ENCODE measurements at places on chromosomes 2 and 18.

DNA sequence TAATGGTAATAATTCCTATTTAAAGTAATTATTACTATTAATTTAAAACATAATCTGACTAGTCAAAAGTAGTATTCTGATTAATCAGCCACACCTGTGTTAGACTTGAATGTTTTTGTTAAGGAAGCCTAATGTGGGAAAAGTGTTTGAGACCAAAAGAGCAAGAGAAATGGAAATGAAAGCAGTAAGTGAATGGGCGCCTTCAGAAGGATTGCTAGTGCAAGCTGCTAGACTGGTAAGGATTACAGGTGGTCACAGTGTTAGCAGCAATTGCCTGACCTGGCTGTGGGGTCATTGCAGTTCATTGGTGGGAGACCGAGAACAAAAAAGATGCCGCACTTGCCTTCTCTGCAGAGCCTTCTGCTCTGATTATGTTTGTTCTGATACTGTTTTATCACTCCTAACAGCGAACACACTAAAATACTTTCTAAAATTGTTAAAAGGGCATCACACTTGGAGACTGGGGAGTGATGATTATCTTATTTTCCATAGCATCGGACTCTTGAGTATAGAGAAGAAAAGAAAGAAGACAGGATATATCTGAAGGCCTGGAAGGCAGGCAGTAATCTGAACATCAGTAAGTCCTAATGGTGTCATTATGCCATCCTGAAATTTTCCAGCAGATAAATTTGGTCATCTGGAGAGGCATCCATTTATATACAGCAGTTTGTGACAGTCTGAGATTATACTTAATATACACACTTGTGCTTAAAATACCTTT lies 5.8 kb downstream of the SOCS6 start:
- no peak for DNase-seq

- DNase-seq, result no peak
Measured at GRCh38 chr18:64202863-64203262, 54.0 kb upstream of the LINC00305 start.

DNA sequence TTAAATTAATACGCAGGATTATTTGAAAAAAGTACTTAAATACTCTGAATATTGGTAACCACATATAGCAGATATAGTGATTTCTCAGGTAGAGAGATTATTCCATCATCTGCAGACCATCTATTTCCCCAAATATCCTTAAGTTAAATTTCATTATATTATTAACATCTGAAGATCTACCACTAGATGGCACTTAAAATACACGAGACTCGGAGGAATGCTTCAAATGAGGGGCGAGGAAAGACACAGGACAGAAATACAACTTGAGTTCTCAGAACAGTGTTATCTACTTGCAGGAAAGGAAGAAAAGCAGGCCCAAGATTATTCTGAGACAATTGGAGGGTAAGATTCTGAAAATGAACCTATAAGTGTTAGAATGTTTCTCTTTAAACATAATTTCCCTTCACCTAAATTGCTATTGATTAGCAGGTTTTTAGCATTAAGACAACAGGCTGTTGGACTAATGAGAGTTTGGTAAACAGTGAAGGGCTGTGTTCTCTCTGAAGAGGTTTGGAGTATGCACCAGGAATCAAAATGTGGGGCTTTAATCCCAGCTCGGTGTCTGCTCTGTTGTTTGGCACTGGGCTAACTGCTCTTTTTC lies 76.9 kb upstream of the GCFC2 start:
- no peak for DNase-seq

- no peak for DNase-seq
Measured at GRCh38 chr18:58201733-58202730, 158.0 kb downstream of the NEDD4L start.

DNA sequence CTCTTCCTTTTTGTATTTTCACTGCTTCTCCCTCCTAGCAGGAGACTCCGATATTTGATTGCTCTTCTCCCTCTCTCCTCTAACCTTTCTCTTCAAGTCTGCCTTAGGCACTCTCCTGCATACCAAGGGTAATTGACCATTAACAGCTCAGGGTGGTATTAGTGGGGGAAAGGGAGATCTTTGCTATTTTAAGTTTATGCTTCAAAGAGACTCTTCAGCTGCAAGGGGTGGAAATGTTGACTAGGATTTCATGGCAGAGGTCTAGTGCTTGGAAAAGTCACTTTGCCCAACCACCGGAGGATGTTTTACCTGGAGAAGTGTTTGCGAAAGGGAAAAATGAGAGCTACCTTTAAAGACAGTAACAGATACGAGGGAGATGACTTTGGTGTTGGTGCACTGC lies 453.7 kb downstream of the SLC4A3 start:
- DNase-seq, result no peak

GRCh38 chr2:217279140-217279539 lies 419.3 kb upstream of the TNP1 start:
- DNase-seq, result no peak

DNA sequence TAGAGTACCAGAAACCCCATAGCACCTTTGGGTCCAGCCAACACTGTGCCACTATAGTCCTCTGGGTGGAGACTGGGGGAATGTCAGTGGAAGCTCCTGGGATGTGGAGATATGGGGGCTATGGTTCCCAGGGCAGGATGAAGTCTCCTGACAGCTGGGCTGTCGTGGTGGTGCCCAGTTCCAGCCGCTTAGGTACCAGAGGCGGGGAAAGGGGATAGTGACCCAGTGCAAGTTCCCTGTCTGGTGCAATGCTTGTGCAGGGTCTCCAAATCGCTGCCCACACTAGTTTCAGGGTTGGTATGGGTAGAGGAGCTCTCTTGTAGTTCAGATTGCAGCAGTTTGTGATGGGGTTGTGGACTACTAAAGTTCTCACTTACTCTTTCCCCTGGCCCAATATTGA lies 97.9 kb downstream of the ANKRD12 start:
- no peak for DNase-seq

GRCh38 chr18:58298251-58299134 lies 254.5 kb downstream of the NEDD4L start:
- DNase-seq, result no peak

- no peak for DNase-seq
Measured at GRCh38 chr18:35239314-35239713, 1.5 kb upstream of the ZNF397 start.

GRCh38 chr2:68658266-68658665 lies 14.9 kb downstream of the PROKR1 start:
- DNase-seq, result no peak

DNA sequence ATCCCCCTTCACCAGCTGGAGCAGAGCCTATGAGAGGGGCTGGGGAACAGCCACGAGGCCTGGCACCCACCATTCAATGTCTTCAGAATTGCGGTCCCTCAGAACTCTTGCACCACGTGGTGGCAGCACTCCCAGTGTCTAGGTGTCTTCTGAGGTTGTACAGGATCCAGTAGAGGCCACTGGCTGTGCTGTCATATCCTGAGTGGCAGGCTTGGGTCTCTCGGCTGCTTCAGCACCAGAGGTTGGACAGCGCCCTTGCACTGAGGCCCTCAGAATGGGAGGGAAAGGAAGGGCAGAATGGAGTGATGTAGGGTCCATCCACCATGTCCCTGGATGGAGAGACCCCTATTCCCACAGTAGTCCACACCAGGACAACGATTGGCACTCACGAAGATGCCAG lies 112.0 kb upstream of the TEKT4 start:
- DNase-seq, result no peak

DNA sequence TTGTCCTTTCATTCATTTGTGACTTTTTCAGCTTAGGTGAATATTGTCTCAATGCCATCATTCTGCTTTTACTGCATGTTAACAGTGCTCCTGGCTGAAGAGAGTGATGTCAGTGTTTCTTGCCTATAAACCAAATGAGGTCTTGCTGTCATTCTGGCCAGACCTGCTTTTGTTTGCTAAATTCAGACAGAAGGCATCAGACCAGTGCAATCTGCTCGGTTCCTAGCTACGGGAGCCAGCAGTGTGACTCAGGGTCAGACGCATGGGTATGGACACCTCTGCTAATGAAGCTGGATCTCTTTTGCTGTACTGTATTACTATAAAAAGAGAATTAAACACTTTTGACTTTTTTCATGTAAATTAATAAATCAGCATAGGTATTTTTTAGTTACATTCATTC lies 178.9 kb downstream of the TMEM182 start:
- no peak for DNase-seq
